Fibroblast of the conjunctiva (primary cell): ENCODE measurements at places on chromosomes 12 and 14.

- no peak for DNase-seq
Measured at GRCh38 chr12:84136862-84137367, 775.7 kb downstream of the SLC6A15 start.

DNA sequence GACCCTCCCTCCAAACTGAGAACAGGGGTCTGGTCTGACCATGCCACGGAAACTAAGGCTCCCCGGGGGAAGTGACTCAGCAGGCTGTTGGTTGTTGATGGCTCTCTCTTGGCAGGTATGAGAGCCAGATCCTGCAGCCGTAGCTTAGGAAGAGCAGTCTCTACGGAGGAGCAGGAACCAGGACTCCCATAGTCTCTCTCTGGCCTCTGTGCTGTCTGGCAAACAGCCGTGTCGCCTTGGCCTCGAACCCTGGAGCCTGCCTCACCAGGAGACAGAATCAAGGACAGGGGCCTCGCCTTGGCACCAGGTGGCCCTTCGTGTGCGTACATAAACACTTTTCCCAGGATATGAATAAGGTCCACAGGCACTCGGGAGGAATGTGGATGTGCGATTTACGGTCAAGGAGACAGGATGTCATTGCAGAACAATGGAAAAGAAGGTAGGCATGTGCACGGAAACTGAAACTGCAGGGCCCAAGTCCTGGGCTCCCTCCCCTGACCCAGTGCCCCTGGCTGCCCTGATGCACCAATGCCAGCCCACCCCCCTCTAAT lies 7.9 kb downstream of the VWF start:
- no peak for DNase-seq

- DNase-seq: no peak
Measured at GRCh38 chr12:73383584-73384222, 1111.5 kb downstream of the TRHDE start.

- DNase-seq: no peak
Measured at GRCh38 chr12:64521833-64522232, 69.9 kb downstream of the TBK1 start.
